Stimulated activated CD8-positive, alpha-beta memory T cell treated with anti-CD3 and anti-CD28 coated beads, Interleukin-4, amount 100 ng/mL, for 4 hours (primary cell): ENCODE measurements at places on chromosomes 2 and 18.

DNA sequence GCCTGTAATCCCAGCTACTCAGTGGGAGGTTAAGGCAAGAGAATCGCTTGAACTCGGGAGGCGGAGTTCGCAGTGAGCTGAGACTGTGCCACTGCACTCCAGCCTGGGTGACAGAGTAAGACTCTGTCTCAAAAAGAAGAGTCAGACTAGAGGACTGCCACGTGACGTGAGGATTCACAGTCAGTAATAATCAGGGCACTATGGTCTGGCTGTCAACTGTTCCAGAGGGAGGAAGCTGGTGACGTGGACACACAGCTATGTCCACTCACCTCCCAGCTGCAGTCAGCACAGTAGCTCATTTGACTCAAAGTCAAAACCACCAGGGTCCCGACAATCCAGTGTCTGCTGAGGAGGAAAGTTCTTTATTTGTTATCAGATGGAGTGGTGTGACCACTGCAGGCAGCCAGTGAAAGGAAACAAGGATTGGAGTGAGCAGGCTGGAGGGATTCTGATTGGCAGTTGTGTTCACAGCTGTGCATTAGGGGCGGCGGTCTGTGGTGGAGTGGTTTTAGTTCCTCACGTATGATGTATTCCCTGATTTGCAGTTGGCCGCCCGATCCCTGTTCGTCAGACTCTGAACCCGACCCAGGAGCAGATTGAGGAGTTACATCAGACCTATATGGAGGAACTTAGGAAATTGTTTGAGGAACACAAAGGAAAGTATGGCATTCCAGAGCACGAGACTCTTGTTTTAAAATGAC, 37.9 kb downstream of the MOGAT1 start:
- DNase-seq = no peak

- no peak for DNase-seq
Observed at GRCh38 chr2:216578325-216578724, 54.9 kb upstream of the IGFBP2 start.

GRCh38 chr2:162929571-162929970, 91.0 kb upstream of the KCNH7 start:
- DNase-seq = no peak

DNA sequence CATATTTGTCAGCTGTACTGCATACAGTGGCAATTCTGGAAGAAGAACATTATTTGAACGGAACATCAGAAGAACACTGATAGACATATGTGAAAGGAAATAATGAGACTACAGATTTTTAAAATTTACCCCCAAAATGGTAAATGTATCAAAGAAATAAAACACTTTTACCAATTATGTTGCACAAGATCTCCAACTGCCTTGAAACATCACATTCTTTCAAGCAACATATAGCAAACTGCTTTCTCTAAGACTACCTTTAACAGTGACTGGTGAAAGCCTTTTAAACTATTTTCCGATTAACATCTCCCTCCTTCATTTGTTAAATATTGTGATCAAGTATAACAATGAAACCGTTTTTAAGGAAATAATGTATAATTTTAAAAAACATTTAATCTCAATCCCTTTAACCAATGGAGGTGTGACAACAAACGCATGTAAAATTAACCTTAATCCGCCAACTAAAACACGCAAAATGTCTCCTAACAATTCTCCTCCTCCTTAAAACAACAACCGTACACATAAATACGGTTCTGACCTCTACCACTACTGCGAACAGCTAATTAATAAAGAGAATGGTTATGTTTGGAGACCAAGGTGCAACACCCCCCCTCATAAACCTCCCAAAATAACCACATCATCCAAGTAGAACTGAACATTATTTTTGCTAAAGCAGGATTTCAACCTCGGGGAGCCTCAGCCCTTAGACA, 2.4 kb downstream of the FBXO11 start:
- DNase-seq = no peak

DNA sequence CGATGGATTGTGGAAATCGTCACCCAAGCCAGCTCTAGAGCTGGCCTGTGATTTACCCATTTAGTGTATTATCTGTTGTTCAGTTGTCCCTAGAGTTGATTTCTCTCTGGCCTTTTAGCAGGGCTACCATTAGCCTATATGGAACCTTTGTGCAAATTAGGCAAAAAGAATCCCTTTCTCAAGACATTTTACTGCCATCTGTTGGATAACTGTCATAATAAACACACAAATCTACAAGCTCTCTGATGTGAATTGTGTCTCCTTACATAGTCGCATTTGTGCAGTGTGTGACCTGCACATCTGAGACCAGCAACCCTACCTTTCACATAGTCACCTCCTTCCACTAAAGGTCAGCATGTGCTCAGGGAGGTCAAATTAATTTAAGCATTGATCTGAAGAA, 34.0 kb downstream of the LOXHD1 start:
- no peak for DNase-seq

DNA sequence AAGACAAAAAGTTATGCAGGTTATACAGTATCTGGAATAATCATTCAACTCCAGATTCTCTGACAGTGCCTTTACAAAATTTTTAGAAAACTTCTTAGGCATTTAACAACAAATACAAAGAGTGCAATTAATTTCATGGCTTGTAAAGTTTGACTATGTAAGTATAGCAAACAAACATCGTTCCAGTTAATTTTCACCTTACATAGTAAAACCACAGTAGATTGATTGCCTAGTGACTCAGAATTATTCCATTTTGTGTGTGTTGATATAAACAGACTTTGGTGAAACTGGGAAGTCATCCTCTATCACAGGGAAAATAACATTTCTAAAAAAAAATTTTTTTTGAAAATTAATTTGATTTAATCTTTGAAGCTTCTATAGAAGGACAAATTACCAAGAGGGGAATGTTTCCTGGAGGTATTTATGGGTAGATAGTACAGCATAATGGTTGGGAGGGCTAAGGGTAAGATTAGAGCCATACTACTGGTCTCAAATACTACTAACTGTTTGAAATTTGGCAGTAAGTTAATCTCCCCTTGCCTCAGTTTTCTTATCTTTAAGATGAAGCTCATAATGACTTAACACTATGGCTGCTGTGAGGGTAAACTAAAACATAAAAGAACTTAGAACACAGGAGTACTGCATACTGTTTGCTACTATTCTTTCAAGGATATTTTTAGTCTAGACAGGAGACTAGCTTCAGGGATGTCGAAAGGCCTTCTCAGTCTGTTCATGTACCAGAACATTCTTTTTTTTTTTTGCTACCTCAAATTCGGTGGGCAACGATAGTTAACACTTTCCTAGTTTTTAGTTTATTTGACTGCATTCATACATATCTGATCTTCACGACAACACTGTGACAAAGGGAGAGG, 19.6 kb downstream of the NDUFAF7 start:
- DNase-seq = no peak

- no peak for DNase-seq
Observed at GRCh38 chr2:158131483-158131912, 29.8 kb downstream of the UPP2 start.

GRCh38 chr2:239577935-239578334, 177.1 kb upstream of the HDAC4 start:
- no peak for DNase-seq

GRCh38 chr2:238696331-238696730, 151.6 kb upstream of the TWIST2 start:
- DNase-seq = no peak

DNA sequence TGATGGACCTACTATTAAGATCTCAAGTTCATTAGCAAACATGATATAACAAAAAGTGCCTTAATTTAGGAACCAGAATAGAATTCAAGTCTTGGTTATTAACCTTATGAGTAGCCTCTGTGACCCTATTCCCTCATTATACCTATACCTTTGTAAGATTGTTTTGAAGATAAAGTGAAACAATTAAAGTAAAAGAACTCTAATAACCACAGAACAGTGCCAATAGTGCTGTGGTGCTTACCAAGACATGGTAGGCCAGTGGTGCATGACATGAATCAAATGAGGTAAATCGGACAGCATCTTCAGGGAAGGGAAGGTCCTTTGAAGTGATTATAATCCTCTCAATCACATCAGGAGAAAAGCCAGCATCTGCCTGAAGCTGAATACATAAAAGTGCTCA, 36.4 kb downstream of the METTL4 start:
- no peak for DNase-seq
